ENCODE measurements at places on chromosomes 5 and 9.

GRCh38 chr9:89278997-89279739 lies 31.8 kb upstream of the CKS2 start:
- DNase-seq = peak; percentile 43

DNA sequence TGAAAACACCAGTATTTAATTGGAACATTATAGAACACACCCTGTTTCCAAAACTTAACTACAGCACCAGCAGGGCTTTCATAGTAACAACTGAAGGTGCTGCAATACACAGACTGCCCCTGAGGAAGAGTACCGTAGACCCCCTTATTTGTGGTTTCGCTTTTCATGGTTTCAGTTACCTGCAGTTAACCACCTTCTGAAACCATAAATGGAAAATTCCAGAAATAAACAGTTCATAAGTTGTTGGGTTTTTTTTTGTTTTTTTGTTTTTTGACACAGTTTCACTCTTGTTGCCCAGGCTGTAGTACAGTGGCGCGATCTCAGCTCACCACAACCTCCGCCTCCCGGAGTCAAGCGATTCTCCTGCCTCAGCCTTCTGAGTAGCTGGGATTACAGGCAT lies 9.5 kb upstream of the GLDC start:
- DNase-seq = no peak

GRCh38 chr9:81689343-81690175 lies at the start of gene TLE1:
Gene TLE1, minus strand, starts transcription at chr9:81689547. Its CDS starts 1,307 bp downstream, at chr9:81688240.
- DNase-seq = peak; percentile 99

DNA sequence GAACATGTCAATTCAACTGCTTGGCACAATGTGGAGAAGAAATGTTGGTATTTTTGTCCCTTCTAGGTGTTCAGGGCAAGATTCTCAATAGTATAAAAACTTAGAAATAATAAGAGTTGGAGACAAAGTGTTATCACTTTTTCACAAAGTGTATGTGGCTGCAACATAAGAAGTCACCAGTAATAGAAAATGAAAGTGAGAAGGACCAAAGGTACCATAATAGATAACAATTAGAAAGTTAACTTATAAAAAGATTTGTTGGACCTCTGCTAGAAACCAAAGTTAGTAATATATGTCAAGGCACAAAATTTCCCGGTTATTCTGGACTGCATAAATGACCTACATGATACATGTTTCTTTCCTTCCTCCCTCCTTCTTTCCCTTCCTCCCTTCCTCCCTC lies 1535.3 kb downstream of the EFNA5 start:
- DNase-seq = no peak

- DNase-seq = peak; percentile 91
Observed at GRCh38 chr5:91556-92263, at the start of gene PLEKHG4B. Gene PLEKHG4B, plus strand, starts transcription at chr5:92168. Its CDS starts 64 bp downstream, at chr5:92232.

DNA sequence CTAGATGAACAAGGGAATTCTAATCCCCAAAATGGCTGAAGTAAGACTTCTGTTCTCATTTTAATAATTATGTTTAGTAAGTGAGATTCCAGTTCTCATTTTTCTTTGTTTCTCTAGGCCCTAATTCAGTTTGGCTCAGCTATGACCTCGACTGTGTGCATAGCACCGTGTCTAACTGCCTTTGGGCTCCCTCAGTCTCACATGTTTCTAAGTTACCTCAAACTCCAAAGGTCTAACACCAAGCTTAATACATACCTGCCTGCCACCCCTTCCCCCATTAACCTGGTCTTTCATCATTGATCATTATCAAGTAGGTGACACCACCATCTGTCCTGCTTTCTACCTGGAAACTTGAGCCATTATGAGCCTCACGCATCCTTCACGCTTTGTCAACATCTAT lies 273.2 kb downstream of the SAXO1 start:
- no peak for DNase-seq

GRCh38 chr5:35308421-35308820 lies 78.1 kb upstream of the PRLR start:
- DNase-seq = no peak

- no peak for DNase-seq
Observed at GRCh38 chr9:20043461-20043860, 254.6 kb upstream of the SLC24A2 start.

GRCh38 chr5:90410178-90410762 lies 714 bp upstream of the CETN3 start:
- peak; percentile 16 for DNase-seq

- DNase-seq = no peak
Observed at GRCh38 chr5:58066076-58066475, 393.8 kb downstream of the PLK2 start.

DNA sequence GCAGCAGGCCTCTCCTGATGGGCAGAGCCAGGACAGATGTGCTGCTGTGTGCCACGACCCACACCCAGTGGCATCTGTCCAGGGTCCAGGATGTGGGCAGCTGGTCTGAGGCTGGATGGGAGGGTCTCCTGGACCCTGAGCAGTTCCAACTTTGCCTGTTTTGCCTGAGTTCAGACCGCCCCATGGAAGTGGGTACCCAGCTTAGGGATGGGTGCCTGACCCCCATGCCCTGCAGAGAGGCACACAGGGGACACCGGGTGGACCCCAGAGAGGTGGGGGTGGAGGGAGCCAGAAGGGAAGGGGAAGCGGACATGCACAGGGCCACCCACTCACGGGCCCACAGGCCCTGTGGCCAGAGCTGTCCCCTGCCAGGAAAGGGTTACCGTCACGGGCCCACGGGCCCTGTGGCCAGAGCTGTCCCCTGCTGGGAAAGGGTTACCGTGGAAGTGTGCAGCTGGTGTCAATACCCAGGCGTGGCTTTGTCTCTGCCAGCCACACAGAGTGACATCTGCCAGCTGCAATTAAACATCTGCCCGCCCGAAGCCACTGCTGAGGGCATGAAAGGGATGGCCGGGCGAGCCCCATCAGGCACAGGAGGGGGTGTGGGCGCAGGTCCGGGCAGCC lies 50.0 kb downstream of the NACC2 start:
- DNase-seq = peak; percentile 20

- DNase-seq = no peak
Observed at GRCh38 chr9:135727257-135727875, 25.4 kb downstream of the KCNT1 start.

GRCh38 chr5:67156976-67157583 lies 39.5 kb downstream of the CD180 start:
- peak; percentile 48 for DNase-seq

GRCh38 chr5:131610198-131611063 lies 24.6 kb downstream of the RAPGEF6 start:
- no peak for DNase-seq

GRCh38 chr5:32325062-32325461 lies 12.3 kb upstream of the MTMR12 start:
- no peak for DNase-seq

- no peak for DNase-seq
Observed at GRCh38 chr9:107693625-107694326, 204.2 kb upstream of the KLF4 start.

DNA sequence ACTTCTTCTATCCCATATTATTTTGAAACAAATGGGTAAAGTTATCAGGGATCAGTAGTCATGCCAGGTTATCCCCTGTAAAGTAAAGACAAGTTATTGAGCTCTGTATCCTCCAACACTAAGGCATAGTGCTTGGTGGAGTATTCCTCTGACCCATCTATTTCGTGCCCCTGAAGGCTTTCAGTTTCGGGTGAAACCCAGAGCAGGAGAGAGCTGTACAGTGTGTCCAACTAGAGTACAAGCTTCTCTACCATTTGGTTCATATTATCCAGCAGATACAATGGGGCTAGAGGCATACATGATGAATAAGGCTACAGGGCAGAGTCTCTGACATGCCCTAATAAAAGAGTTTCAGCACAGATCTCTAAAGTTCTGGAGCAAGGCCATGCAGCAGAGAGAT lies 3.2 kb upstream of the SLC22A4 start:
- no peak for DNase-seq

- no peak for DNase-seq
Observed at GRCh38 chr5:101418713-101419118, 515.6 kb upstream of the ST8SIA4 start.

- DNase-seq = peak; percentile 24
Observed at GRCh38 chr9:128845186-128845931, 15.8 kb upstream of the SPOUT1 start.

DNA sequence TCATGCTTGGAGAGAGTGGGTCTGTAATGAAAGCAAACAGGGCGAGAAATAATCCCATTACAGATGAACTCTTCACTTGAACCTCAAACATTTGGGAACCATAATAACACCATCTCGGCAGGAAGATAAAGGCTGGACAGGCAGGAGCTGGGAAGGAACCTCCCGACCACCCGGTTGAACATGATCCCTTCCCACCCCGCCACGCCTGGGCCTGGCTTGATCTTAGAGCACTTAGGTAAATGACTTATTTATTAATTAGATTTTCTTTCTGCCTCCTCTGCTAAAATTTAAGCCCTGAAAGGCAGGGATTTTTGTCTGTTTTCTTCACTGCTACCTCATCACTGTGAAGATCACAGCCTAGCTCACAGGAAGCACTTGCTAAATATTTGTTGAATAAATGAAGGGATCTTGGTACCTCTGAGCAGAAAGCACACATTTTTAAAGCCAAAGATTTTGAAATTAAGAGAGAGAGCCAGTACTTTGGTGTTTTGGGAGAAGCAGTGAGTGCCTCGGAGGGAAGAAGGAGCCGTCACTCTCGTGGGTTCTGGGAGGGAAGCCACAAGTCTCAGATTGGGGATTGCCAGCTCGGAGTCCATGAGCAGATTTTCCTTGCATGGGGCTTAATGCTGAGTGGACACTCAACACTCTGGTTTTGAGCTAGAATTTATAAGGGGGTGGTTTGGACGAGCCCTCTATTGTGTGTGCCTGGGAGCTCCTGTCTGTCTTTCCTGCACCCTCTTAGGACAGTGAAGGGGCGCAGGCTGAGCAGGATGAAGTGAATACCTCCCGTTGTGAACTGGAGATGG lies 133.3 kb downstream of the MACROH2A1 start:
- DNase-seq = no peak
